Stomach (tissue), 19 donors: ENCODE measurements at places on chromosomes 7 and 10. TPM values are rescaled to one million over a fixed set of nuclear protein-coding genes. Genes with fewer than 3 reads are reported as not detected.

The PNLIP gene
- 1.1 TPM for polyA plus RNA-seq

The PRLHR gene
- polyA plus RNA-seq, result 0.05 TPM

The SCRN1 gene
- polyA plus RNA-seq, result 16.8 TPM

The CYP3A7 gene
- not detected for polyA plus RNA-seq

The FAM25A gene
- not detected for polyA plus RNA-seq

The ADAMTS14 gene
- 0.92 TPM for polyA plus RNA-seq

The ST8SIA6 gene
- not detected for polyA plus RNA-seq

The KEL gene
- polyA plus RNA-seq, result 0.85 TPM

The GPER1 gene
- polyA plus RNA-seq, result 31.2 TPM

The LDB1 gene
- 28.3 TPM for polyA plus RNA-seq

The CYP3A4 gene
- polyA plus RNA-seq, result 0.31 TPM

The CRTAC1 gene
- 0.61 TPM for polyA plus RNA-seq

The C7orf33 gene
- polyA plus RNA-seq, result not detected

The HNRNPA2B1 gene
- polyA plus RNA-seq, result 413 TPM

The CDC14C gene
- not detected for polyA plus RNA-seq

The SH2D4B gene
- polyA plus RNA-seq, result not detected

The AGAP3 gene
- polyA plus RNA-seq, result 36.0 TPM

The GNG11 gene
- 37.9 TPM for polyA plus RNA-seq

The EMX2 gene
- not detected for polyA plus RNA-seq

The VPS37D gene
- 2.4 TPM for polyA plus RNA-seq

The MTURN gene
- polyA plus RNA-seq, result 28.6 TPM

The TECPR1 gene
- polyA plus RNA-seq, result 8.8 TPM

The LRGUK gene
- polyA plus RNA-seq, result not detected
